ENCODE measurements at places on chromosomes 6 and 20.

GRCh38 chr6:16718356-16718755 is 42.9 kb downstream of the ATXN1 start:
- no peak for DNase-seq

- DNase-seq, result no peak
These were observed 33.9 kb upstream of the KIF13A start for GRCh38 chr6:18021166-18021850.

DNA sequence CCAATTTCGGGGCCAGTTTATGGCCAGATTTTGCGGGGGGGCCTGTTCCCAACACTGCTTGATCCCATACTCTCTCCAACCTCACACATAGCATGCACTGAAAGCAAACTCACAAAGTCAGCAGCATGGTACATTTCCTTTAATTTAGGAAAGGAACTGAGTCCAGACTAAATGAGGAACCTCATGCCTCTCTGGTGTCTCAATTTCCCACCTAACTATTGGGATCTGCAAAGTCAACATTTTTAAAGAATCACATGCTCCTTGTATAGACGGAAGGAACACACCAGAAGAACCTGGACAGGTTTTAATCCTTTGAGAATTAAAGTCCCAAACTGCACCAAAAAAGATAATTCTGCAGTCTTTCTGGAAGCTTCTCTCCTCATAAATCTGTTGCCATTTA is 33.3 kb downstream of the FAM50B start:
- DNase-seq, result no peak

GRCh38 chr6:90877616-90878015 is 290.7 kb upstream of the MAP3K7 start:
- no peak for DNase-seq

DNA sequence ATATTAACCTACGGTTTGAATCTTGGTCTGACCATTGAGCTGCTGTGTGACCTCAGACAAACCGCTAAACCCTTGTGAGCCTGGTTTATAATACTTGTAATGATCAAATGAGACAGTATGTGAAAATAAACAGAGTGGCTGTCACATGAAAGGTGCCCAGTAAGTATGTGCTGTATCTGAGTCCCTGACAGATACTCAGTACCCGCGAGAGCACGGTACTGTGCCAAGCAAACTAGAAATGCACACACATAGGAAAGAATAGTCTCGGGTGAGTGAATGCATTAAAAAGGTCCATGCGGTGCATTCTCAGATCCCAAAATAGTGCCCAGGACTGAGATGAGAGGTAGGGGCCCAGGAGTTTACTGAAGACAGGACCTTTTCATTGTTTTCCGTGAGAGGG is 93.3 kb downstream of the PPP1R14C start:
- DNase-seq, result no peak

GRCh38 chr20:62710886-62711702 is 2.5 kb downstream of the NTSR1 start:
- DNase-seq, result peak; percentile 19

- DNase-seq, result no peak
These were observed 96.7 kb downstream of the TAF4 start for GRCh38 chr20:61968932-61969331.

DNA sequence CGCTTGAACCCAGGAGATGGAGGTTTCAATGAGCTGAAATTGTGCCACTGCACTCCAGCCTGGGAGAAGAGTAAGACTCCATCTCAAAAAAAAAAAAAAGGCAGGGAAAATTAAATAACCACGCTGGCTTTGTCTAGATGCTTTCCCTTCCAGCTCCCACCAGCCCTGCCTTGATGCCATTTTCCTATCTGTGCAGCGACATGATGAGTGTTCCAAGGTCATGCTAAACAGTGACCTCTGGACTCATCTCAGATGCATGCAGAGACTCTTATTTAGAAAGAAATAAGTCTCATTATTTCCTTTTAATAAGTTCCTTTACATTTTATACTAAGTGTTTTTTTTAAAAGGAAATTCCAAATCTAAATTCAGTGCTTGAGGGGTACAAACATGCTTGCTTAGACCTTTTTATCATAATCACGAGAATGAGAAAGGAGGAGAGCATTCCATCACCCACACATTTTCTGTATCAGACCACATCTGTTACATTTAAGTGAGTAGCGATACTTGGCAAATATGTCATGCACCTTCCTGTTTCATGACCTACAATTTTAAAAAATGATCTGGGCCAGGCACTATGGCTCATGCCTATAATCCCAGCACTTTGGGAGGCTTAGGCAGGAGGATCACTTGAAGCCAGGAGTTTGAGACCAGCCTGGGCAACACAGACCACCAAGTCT is 101.1 kb upstream of the RREB1 start:
- no peak for DNase-seq

DNA sequence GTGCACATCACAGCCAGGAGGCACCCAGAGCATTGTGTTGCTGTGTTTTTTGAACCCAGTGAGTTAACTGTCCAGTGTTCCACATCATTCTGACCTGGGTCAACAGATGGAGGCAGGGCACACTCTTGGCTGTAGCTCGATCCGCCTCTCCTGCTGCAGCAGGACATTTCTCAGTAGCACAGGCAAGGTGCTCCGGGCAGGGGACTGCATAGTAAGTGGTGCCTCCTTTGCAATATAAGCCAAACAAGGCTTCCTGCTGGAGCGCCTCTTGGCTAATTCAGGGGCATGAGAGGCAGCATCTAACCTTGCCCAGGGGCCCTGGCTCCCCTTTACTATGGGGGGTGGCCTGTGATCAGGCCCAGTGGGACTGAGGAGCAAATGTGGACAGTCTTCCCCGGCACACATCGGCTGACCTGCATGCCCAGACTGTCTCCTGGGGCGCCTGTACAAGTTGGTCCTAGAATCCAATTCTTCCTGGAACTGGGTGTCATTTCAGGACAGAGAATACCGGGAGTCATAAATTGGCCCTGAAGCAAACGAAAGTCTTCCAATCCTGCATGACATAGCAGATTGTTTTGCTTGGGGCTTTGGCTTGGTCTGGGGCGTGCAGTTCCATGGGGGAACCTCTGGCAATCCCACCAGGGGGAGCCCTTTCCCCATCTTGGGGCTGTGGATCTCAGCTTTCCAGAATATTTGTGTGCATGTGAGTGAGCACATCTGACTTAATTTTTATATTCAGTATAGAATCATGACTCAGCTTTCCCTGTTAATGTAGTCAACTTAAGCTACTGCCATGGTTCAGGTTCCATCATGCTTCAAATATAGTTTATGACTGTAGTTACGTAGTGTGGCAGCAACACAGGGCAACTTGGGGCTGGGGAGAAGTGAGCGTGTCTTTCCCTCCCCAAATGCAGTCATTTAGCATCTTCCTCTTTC is 56.0 kb upstream of the DDR1 start:
- DNase-seq, result peak; percentile 77

DNA sequence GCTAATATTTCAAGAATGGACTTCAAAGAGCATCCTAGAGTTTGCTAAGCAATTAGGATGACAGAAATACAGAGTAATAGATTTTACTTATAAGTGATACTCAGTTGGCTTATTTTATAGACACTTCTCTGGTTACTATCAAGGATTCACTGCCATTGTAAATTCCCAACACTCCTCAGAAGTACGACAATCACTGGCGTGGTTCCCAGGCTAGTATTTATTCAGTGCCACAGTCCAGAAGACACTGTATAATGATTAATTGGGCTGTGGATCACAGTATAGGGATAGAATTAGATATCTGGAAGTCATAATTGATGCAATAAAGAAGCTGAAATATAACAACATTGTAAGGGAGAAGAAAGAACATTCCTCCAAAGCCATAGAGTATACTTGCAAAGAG is 15.7 kb downstream of the MANEA start:
- no peak for DNase-seq
